ENCODE measurements at places on chromosomes 3 and 15.

GRCh38 chr3:170765419-170766078, 104.4 kb downstream of the RPL22L1 start:
- DNase-seq = no peak

- no peak for DNase-seq
These were observed 625.2 kb upstream of the GBE1 start for GRCh38 chr3:82386647-82387046.

- DNase-seq = no peak
These were observed 26.0 kb upstream of the VIPR1 start for GRCh38 chr3:42476225-42477125.

- DNase-seq = no peak
These were observed 19.7 kb upstream of the CCDC174 start for GRCh38 chr3:14631687-14632441.

GRCh38 chr3:14716591-14716990, 41.6 kb downstream of the C3orf20 start:
- no peak for DNase-seq

DNA sequence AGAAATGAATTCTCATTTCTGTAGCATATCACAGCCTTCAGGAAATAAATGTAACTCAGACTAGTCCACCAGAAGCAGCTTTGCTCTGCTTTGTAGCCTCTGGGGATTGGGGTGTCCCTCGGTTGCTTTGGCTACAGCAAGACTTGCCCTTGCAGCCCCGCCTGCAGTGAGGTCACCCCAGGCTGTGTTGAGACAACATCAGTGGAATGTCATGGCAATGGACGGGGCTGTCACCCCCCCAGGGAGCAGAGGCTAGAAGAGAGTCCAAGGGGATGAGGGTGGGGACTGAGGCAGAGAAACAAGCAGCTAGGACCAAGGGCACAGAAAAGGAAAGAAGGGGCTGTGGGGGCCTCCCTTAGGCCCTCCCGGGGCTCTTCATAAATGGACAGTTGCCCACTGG, 854 bp downstream of the CLEC3B start:
- DNase-seq = no peak

DNA sequence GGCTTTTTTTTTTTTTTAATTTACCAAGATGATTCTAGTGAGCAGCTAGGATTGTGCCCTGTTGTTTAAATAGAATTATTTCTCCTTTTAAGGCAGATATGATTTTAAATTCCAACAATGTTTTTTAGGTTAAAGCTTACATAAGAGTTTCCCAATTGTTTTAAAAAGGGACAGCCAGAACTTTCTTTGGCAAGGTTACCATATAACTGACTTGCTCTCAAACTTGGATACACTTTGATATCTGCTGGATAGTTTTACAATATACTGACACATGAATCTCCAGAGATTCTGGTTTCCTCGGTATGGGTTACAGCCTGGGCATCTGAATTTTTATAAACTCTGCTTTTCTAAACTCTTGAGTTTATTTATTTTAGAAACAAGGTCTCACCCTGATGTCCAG, 134.3 kb upstream of the GADL1 start:
- DNase-seq = no peak

DNA sequence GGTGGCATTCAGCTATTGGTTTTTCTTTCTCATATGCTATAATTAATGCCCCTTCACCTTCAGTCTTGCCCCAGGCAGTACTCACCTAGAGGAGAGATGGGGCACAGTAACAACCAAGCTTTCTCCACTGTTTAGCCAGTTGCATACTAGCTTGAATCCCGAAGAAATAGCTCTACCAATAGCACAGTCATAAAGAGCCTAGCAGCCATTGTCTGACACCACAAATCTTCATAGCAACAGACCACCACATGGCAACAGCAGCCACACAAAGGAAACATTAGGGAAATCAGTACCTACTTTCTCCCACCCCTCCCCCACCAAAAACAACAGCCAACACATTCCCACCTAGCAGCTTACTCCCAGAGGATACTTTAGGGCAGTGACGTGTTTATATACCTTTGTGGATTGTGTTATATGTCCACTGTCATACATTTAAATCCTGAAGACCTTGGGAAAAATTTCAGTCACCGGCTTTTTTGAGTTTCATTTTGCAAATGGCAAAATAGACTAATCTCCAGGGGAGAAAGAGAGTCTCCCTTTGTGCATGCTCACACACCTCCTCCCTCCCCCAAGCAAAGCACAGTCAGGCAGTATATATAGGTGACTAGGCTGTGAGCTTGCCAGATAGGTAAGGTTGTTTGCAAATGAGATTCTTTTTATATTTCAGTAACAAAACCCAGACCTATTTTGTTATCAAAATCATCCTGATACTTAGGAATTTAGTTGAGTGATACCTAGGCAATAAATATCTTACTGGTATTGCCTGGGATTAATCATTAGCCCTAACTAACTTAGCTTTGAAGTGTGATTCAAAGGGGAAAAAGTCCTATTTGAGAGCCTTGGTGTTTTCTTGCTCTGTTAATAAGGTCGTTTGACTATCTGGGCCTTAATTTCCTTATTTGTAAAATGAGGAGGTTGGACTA, 140.6 kb downstream of the RBPMS2 start:
- peak; percentile 22 for DNase-seq

DNA sequence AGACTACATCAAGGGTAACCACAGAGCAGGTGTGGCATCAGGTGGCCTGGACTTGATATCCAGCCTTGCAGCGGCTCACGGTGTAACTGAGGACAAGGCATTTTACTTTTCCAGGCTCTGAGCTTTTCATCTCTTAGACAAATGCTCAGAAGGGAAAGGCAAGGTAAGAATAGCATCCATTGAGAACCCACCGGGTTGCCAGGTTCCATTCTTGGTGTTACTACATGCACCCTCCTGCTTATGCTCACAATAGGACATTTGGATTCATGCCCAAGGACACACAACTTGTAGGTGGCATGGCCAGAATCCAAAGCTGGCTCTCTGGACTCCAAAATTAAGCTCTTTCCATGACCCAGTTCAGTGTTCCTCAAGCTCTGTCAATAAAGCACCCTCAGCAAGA, 85.5 kb downstream of the CCNL1 start:
- no peak for DNase-seq

- peak; percentile 49 for DNase-seq
These were observed 11.9 kb downstream of the GRM2 start for GRCh38 chr3:51718547-51719409.

DNA sequence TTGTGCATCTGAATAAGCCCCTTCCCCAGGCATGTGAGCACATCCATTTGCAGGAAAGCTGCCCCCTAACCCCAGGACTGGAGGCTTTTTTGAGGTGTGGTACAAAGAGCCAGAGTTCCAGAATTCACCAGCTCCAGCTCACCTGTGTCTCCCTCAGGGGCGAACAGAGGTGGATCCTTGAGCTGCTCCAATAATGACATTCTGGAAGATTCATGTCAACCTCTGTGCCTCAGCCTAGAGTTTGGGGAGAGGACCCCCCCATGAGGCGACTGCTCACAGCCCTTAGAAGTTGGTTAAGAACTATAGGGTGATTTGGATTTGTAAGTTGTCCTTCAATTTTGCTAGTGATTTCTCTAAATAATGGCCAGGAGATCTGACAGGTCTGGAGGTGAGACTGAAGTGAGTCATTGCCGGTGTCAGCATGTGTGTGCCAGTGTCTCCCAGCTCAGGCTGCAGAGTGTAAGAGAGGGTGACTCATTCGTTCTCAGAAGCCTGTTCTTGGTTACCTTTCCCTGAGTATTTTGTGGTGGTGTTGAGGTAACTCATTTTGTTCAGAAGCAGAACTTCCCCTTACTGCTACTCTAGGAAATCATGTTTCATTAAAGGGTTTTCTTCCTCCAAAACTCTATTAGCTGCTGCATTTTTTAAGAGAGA, 136.9 kb upstream of the TOPAZ1 start:
- DNase-seq = peak; percentile 56

GRCh38 chr15:53840681-53841080, 81.2 kb upstream of the WDR72 start:
- no peak for DNase-seq

GRCh38 chr15:74423431-74424257, 10.1 kb downstream of the SEMA7A start:
- DNase-seq = no peak

DNA sequence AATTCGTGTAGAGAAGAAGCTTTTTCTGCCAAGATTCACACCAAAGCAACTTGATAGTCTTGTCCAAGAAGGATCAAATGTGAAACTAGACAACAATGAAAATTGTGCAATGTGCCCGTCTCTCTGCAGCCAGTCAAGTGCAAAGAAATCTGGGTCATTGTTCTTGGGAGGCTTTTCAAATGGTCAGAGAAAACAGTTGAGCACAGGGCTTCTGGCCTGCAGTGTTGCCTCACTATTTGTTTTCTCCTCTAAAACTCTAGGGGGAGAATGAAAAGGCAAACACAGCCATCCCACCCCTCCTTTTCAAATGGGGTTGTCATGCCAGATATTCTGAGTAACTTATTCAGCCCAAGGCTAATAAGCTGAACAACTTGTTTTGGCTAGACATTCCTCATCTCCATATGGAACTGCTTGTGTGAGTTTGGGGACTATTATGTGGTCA, 417.6 kb upstream of the CDIN1 start:
- DNase-seq = no peak

- DNase-seq = no peak
These were observed 44.7 kb downstream of the CFAP92 start for GRCh38 chr3:128949158-128949557.

DNA sequence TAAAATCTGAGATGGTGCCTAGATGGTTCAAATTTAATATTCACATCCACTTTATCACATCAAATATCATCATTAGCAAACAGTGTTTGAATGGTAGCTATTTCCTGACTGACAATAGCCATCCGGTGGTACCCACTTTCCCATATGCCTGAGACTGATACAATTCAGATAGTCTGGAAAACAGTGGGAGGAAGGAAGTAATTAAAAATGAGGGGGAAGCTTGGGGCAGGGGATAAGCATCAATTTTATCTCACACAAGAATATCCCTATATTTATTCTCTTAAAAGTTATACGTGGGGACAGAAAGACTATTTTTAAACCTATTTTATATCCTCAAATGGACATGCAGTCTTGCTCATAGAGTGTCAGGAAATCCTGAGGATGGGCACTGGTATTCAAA, 122.5 kb upstream of the GAP43 start:
- DNase-seq = no peak

DNA sequence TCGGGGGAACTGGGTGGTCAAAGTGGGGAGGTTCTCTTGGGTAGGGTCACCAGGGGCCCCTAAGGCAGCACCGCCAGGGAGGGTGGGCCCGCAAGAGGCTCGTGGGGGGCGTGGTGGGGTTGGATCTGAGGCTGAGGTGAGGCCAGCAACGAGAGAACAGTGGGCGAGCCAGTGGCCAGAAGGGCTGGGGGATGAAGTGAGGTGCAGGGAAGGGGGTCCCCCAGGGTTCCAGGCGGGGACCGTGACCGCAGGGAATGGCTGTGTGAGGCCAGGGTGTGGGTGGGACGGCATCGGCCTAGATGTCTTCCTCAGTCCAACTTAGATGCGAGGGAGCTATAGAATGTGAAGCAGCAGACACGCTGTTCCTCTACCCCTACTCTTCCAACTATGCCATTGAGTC, 78.2 kb downstream of the SNRK start:
- DNase-seq = no peak

- DNase-seq = peak; percentile 41
These were observed 157.9 kb upstream of the BHLHE40 start for GRCh38 chr3:4821338-4821737.

DNA sequence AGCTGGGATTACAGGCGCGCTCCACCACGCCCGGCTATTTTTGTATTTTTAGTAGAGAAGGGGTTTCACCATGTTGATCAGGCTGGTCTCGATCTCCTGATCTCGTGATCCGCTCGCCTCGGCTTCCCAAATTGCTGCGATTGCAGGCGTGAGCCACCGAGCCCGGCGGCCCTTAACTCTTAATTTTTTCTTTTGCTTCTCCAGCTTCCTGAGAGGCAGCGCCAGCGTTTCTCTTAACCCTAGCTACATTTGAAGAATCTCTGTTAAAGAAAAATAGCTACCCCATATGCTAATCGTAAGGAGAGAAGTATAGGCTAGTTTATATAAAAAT, 465 bp upstream of the GK5 start:
- DNase-seq = no peak

Data from stimulated activated CD4-positive, alpha-beta T cell treated with anti-CD3 and anti-CD28 coated beads, Interleukin-4, amount 100 ng/mL, for 24 hours (primary cell).